ENCODE measurements at places on chromosomes 2 and 18.
A peak's percentile ranks its signal among the peaks of the same experiment; 100 is the strongest.

DNA sequence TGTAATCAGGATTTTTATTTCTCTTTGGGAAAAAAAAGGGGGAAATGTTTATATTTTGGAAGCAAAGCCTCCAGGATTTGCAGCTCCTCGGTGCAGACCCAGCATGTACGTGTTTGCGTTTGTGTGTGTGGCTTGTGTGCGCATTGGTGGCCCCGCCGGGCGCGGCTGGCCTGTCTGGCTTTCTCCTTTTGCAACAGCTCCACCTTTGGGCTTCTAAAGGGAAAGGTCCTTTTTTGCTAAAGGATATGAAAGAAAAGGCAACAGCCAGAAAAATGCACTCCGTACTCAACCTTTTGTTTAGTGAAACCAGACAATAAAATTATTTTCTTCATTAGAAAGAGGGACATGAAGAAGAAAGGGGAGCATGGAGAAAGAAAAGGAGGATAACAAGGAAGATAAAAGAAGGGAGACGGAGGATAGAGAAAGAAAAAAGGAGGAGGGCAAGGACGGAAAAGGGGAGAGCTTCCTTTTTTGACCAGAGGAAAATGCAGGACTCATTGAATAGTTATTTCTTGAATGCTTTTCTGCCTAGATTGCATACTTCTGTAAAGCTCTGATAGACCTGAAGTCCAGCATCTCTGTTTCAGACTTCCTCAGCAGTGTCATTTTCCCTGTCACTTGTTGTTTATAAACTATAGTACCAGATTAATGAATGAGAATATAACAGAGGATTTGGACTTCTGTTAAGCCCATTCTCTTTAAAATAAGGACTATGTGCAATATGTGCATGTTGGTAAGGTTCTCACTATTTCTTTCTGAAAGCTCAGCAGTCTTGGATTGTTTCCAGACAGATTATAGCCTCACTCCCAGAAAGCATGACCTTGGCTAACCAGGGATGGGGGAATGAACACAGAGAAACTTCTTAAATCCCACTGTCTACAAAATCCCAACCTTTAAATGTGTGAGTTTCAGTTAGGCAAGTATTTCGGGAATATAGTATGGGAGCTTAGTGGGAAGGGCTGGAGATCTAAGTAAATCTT lies 563.1 kb upstream of the PIK3C3 start:
- DNase-seq, result no peak

DNA sequence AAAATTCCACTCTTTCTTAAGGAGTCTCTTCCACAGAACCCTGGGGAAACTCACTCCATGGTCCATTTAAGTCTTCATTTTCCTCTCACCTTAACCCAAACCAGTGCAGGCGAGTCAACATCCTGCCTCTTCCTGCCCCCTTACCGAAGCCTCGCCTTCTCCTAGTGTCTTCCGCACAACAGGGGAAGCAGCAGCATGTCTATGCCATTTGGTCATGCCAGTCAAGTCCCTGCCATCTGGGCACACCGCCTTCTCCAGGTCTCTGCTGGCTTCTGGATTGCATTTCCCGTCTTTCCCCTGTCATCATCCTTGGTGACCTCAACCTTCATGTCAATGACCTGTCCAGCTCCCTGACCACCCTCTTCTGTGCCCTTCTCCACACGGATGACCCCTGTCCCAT lies 77.3 kb upstream of the FZD7 start:
- no peak for DNase-seq

GRCh38 chr18:72940986-72941385 lies 73.2 kb upstream of the NETO1 start:
- DNase-seq, result no peak

DNA sequence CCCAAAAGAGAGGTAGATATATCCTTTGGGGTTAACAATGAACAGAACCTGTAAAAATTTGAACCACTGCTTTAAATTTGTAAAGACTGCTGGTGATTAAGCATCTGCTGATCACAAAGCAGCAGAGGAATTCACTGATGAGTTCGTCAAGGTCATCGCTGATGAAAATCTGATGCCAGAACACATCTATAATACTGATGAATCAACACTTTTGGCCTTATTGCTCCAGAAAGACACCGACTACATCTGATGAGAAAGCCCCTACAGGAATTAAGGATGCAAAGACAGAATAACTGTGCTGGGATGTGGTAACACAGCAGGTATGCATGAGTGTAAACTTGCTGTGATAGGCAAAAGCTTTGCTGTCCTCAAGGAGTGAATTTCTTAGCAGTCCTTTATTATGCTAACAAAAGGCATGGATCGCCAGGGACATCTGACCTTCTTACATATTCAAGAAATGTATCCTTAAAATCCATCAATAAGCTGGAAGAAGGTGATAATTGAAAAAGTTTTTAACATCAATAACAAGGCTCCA lies 30.5 kb upstream of the SGPP2 start:
- no peak for DNase-seq

DNA sequence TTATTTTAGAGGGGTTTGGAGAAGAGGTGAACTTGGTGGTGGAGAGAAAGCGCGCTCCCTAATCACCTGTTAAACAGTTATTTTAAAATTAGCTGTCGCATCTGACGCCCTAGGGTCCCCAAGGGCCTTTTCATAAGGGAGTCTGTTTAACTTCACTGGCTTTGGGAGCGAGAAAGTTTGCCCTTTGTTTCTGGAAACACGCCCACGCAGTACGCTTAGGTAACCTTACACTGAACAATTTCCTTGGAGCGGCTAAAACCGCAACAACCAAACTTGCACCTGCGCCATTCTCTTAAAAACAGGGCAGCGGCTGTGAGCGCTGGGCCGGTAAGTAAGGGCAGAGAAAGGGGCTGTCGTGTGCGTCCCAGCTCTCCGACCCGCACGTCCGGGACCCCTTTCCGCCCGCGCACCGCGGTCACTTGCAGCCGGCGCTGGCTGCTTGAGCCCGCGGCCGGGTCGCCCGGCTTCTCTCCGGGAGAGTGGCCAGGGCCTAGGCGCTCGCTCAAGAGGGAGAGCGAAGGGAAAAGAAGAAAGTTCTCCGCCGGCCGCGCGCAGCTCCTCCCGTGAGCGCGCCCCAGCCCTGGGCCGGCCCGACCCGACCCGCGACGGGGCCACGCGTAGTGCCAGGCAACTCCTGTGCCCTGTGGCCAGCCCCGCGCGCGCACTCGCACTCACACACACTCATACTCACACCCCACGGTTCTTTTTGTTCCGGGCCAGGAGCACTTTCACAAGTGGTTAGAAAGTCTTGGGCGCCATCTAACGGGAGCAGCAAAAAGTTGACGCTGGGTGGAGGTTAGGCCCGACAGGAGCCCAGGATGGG lies 19.2 kb downstream of the POU3F3 start:
- DNase-seq, result peak; percentile 40

- DNase-seq, result no peak
Observed at GRCh38 chr2:125559186-125559585, 1096.8 kb upstream of the GYPC start.

- no peak for DNase-seq
Observed at GRCh38 chr2:58798676-58799208, 557.6 kb upstream of the FANCL start.

DNA sequence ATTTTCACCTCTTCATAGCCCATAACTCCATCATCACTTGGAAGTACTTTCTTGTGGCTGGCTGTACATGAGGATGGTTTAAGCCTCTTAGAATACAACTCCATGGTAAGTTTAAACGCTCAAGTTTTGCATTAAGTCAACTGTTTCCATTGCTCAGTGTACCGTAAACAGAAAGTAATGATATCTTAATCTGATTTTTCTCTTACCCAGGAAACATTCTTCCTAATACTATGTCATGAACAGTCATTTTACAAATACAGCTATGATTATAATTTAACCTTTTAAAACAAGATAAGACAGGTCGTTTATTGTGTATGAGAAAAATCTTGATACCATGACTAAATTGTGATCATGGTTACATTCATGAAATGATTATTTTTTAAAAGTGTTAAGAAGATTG lies 11.6 kb upstream of the DYNC2LI1 start:
- DNase-seq, result no peak

- peak; percentile 83 for DNase-seq
Observed at GRCh38 chr18:77058290-77058835, 74.2 kb downstream of the MBP start.

DNA sequence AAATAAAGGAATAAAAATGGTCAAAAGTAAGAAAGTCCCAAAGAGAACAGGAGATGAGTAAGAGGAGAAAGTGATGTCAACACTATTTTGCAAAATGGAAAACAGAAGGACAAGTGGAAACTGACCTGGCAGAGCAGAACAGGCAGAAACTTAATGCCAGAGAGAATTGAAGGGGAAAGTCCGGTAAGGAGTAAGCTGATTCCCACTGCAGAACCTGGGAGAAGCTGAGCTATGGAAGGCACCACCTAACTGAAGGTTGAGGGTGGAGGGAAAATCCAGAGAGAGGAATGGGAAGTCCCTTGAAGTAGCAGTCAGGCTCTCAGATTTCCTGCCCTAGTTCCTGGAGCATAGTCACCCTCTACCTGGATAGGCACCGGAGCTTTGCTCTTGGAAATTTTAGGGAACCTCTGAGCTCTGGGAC lies 59.8 kb downstream of the MOGAT1 start:
- no peak for DNase-seq

GRCh38 chr2:179703702-179704101 lies 157.7 kb downstream of the ZNF385B start:
- DNase-seq, result no peak

- no peak for DNase-seq
Observed at GRCh38 chr2:8594731-8595427, 87.0 kb upstream of the ID2 start.

DNA sequence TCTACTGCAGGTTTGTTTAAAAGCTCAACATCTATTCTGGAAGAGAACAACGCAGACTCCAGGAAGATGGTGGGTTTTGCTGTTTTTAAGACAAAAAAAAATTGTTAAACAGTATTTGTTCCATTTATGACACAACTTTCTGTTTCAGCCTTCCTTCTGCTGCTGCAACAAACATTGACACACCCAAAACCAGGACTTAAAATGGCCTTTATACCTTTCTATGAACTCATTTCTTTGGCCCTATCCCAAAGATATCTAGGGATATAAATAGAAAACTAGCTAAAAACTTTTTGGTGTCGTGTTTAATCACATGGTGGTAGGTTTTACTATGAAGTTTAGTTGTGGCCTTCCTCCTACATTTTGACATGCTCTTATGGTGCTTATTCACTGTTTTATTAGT lies 964 bp upstream of the GALNT3 start:
- DNase-seq, result no peak

- DNase-seq, result no peak
Observed at GRCh38 chr2:196066291-196067087, 2.1 kb downstream of the DNAH7 start.

DNA sequence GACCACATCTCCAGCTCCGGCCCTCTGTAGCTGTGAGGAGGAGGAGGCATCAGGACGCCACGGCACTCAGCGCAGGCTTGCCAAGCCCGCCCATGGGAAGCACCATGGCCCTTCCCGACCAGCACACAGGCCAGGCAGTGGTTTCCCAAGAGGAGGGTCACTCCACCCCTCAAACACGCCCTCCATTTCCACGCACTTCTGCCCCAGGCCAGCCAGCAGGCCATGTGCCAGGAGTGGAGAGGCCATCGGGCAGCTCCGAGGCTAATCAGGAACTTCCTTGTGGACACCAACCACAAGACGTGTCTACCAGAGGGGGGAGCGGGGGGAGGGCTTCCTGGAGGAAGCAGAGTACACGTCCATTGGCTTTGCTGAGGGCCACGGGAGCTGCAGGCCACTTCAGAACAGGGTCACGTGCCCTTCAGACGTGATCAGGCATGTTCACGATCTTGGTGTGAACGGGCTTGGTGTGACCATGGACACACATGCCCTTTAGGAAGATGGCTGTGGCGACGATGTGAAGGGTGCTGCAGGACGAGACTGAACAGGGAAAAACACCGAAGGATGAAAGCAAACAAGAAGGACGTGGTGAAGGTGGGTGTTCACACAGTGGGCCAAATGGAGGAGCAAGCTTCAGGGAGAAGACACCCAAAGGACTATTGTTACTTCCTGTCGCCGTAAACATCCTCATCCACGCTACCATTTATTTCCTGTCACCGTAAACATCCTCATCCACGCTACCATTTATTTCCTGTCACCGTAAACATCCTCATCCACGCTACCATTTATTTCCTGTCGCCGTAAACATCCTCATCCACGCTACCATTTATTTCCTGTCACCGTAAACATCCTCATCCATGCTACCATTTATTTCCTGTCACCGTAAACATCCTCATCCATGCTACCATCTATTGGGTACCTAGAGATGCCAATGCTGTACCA lies 6.5 kb upstream of the MTERF4 start:
- DNase-seq, result no peak

- DNase-seq, result no peak
Observed at GRCh38 chr18:13096719-13097118, 105.6 kb downstream of the CEP192 start.

GRCh38 chr2:20629581-20630171 lies 21.2 kb downstream of the HS1BP3 start:
- peak; percentile 12 for DNase-seq

DNA sequence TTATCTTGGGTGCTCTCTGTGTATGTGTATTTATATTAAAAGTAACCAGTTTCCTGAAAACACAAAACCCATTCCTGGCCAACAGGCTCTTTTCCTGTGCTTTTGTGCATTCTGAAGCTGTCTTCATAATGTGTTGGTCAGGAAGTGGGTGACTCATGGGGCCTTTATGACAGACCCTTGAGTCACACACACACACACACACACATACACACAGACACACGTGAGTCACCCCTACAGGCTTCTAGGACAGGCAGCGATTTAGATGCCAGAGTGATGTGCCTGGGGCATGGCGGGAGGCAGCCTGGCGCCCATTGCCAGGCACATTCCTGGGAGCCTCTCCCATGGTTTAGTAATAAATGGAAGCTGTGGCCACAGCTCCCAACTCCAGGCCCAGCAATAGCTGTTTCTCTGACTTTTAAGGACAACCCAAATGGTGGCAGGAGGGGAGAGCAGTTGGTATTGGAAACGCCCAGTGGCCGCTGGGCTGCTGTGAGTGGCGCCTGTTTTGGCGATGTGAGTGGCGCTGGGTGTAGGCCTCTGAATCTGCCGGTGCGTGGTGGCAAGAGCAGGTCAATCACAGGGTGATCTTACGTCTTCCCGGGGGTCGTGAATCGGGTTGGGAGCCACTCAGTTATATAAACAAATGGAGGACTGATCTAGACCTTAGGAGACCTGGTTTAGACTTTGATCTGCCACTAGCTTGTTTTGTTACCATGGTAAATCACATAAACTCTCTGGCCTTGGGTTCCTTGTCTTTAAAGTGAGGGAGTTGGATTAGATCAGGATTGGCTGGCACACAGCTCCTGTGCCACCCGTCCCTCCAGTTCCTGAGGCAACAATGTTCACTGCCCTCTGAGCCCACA lies 150.7 kb upstream of the DLX2 start:
- DNase-seq, result no peak

DNA sequence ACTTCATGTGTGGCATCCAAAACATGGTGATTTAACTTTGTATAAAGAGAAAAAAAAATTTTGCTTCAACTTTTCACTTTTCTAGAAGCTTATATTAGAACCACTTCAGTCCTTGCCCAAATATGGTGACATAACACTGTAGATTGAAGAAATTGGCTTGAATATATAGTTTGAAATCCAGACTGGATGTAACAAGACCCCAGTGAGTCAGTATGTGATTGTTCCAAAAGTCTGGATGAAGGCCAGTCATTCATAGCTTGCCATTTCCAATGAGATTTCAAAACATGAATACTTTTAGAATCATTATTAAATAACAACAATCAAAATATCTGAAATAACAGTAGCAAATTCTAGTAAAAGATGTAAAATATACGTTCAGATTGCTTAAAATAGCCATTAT lies 104.8 kb upstream of the FN1 start:
- DNase-seq, result no peak

- peak; percentile 73 for DNase-seq
Observed at GRCh38 chr2:98649135-98649991, 41.0 kb downstream of the UNC50 start.

GRCh38 chr2:72745679-72746368 lies 80.0 kb downstream of the EXOC6B start:
- no peak for DNase-seq

- no peak for DNase-seq
Observed at GRCh38 chr2:157283468-157283867, 26.0 kb downstream of the GALNT5 start.

Measured in heart left ventricle (tissue), 16 donors.